ENCODE measurements at places on chromosomes 11 and 22.

DNA sequence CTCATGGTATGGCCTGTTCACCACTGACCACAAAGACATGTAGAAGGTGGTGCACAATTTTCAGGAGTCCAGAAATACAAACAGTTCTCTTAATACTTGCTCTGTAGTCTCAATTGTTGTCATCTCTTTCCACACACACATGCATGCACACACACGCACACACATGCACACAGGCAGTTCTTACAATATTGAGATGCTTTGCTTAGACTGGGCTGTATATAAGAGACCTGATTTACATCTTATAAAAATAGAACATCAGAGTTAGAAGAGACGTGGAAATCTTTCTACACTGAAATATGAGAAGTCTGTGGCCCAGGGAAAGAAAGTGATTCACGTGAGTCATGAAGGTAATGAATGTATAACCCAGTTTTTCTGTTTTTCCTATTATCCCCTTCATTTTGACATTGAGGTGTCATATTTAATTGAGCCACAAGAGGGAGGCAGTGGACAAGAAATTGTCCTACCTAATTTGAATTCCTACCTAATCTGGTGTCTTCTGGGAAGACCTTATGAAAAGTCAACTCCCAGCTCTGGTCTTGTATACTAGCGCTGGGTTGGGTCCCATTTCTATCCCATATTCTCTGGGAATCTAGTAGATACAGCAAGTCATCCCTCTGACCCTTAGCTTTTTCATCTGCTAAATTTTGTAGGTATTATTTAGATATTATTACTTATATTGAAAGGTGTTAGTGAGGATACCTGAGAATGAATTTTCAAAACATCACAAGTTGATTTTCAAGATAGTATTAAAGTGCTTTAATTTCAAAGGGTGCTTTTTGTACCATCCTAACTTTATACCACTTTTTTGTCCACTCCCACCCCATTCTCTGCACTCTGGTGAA is 14.9 kb upstream of the MS4A4A start:
- DNase-seq = peak; percentile 81

DNA sequence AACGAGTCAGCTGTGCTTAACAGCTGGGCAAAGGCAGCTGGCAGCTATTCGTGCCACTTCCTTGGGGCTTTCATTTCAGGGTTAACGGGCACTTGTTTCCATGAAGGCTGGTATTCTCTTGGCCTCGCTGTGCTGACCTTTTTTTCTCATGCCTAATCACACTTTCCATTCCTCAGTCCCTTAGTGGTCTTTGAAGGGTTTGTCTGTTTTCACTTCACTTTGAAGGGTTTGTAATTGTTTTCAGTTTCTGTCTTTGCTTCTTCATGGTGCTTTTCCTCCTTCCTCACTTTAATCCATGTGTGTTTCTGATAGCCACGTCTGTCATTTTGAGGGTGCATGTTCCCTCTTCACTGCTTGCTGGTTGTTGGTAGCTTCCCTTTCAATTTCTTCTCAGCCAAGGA is 24.6 kb downstream of the PPIL2 start:
- DNase-seq = no peak

- no peak for DNase-seq
These were observed 44.9 kb downstream of the OSBPL5 start for GRCh38 chr11:3120071-3120792.

DNA sequence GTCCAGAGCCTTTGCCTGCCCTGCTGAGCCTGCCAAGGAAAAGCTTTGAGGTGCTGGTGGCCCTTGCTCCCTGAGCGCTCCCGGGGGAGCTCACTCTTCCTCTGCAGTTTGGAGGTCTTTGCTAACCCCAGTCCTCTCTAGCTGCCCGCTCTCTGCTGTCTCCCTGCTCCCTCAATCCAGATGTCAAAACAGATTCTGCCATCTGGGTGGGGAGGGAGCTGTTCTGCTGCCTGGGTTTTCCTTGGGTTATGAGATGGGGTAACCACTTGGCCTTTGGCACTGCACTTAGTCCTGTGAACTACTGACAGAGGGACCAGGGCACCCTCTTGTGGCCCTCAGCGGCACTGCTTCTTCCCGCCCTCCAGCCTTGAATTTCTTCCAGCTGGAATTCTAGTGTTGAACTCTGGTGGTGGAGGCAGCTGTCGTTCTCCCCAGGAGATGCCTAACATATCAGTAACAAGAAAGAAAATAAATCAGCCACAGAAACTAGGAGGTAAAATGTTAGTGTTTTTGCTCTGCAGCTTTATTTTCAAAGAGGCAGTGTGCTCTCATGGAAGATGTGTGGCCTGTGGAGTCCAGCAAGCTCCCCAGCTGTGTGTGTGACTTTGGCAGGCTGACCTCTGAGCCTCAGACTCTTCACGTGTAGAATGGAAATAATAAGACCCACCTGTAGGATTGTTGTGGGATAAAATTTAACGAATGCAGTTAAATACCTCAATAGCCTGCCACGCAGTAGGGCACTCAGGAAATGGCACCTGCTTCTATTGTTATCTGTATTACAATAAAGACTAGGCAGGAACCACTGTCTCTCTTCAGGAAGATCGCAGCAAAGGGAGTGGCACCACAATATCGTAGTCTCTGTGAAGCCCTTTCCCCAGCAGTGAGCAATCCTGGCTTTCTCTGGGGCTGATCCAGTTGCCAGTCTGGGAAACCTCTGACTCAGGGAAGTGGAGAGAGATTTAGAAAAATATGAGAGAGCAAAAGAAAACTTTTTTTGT is 23.4 kb downstream of the ARFGAP2 start:
- DNase-seq = peak; percentile 93

- no peak for DNase-seq
These were observed 21.4 kb upstream of the TUB start for GRCh38 chr11:8059571-8060011.

GRCh38 chr11:11605181-11605580 is 16.6 kb downstream of the GALNT18 start:
- no peak for DNase-seq

- DNase-seq = no peak
These were observed 293.2 kb downstream of the ETS1 start for GRCh38 chr11:128294001-128294670.

DNA sequence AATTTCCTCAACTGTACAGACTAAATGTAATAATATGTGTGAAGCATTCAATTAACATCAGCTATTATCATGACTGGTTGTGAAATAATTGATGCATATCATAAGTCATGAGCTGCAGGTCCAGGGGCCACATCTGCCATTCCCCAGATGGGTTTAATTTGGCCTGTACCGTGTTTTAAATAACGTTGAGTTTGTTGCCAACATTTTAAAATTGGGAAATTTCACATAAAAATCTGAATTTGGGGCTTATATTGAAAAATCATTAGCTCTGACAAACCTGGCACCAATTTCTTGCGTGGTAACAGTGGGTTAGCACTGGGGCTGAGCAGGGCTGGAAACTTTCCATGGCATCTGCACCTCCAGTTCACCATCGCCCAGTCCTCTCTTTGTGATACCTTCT is 193.9 kb downstream of the SNX19 start:
- no peak for DNase-seq

GRCh38 chr11:85307366-85307765 is 319.8 kb downstream of the DLG2 start:
- DNase-seq = no peak

DNA sequence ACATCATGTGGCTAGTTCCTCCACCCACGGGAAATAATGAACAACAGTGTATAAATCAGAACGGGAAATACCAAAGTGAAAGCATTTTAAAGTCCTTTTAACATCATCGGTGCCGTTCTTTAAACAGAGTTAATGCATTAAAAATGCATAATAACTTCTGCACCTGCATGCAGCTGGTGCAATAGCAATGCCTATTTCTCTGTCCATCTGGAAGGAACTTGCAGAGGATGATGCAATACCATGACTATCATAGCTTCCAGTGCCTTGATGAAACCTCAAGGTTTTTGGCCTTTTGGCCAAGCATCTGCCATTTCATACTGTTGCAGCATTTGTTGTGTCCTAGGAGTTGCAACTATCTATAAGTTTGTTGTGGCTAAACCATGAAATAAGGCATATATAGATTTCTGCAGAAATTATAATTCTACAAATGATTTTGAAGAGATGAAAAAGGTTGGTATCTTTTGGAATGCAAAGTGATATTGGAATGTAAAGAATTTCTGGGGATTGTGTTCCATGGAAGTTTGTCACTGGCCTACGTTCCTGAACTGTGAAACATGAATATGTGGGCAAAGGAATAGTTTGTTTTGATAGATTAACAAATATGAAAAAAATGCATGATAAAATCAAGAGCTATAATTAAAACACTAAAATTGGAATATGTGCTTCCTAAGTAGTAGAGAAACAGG is 9.8 kb upstream of the EIF3F start:
- peak; percentile 6 for DNase-seq

GRCh38 chr22:24424001-24424900 is 3.1 kb upstream of the ADORA2A start:
- DNase-seq = peak; percentile 43

DNA sequence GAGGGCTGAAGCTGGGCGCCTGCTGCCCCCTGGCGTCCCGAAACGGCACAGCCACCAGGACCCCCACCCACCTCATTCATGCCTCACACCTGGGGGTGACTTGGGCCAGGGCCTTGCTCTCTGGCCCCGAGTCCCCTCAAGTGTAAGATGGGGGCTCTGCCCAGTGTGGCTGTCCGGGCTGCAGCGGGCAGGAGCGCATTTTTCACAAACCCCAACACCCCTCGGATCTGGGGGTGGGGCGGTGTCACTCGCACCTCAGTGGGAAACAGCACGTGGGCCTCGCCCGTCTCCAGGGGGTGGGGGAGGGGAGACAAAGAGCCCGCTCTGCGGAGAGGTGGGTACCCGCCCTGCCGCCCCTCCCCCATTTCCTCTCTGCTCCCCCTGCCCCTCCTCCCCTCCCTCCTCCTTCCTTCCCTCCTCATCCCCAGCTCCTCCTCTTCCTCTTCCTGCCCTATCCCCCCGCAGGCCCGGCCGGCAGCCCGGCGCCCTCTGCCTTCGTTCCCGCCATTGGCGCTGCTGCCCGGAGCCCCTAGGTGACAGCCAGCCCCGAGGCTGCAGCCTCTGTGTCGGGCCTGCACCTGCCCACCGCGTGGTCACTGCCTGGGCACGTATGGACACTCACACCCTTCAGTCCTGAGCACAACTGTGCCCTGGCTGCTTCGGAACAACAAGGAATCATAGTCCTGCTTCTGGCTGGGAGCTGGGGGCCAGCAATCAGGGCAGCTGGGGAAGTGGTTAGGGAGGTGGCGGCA is 6.8 kb upstream of the CDKN1C start:
- DNase-seq = peak; percentile 91

- peak; percentile 48 for DNase-seq
These were observed 12.8 kb downstream of the ARRB1 start for GRCh38 chr11:75338516-75339208.

- no peak for DNase-seq
These were observed 70.8 kb downstream of the BLID start for GRCh38 chr11:122045181-122045586.

- DNase-seq = no peak
These were observed 8.3 kb downstream of the NDUFV1 start for GRCh38 chr11:67614730-67615714.

- DNase-seq = no peak
These were observed 18.5 kb upstream of the EI24 start for GRCh38 chr11:125550780-125551179.

DNA sequence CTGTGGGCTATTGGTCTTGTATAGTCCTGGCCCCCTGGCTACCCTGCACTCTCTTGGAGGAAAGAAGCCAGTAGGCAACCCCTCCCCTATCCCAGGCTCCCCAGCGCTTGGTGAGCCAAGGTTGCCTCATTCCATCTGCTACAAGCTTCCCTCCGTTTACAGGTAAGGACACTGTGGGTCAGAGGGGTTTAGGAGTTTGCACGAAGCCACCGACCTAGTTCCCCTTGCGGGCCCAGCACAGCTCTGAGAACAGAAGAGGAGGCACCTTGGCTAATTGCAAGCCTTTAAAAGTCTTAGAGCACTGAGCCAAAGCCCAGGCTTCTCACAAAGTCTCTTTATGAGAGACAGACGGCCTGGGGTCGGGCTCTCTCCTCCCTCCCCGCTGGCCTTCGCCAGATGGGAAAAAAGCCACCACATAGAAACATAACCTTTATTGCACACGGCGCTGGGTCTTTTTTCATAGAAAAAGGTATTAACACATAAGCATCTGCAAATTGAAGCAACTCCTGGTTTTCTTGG is 99.8 kb downstream of the CEP164 start:
- DNase-seq = no peak

- DNase-seq = peak; percentile 32
These were observed 117.3 kb upstream of the GRK3 start for GRCh38 chr22:25447067-25447685.

DNA sequence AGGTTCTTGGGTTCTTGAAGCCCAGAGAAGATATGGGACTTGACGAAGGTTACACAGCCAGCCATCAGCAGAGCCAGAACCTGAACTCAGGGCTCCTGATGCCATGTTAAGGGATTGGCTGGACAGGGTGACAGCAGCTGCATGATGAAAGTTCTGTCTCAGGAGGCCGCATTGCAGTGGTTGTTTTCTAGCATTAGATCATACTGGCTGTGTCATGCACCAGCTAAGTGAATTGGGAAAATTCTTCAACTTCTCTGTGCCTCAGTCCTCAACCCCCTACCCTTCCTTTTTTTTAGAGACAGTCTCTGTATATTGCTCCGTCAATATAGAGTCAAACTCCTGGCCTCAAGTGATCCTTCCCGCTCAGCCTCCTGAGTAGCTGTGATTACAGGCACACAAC is 5.4 kb upstream of the LTBP3 start:
- no peak for DNase-seq

- no peak for DNase-seq
These were observed 15.3 kb downstream of the PHF21A start for GRCh38 chr11:46105926-46106325.

GRCh38 chr11:83285151-83285770 is 906 bp downstream of the CCDC90B start:
- no peak for DNase-seq

DNA sequence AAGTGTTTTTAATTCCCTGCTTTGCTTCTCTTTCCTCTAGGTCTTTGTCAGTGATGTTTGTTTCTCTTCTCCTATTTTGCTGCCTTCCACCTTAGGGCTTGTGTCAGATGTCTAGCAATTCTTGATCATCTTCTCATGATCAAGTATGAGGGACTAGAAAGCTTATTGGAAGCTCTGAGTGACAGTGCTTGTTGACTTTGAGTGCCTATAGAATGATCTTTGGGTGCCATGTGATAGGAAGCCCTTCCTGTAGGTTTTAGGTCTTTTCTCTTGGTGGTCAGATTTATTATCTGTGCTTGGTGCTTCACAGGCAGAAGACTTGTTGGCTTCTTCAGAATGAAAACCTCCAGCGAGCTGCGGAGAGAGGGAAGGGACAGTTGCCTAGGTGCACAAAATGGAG is 43.1 kb downstream of the BSX start:
- DNase-seq = no peak
